Activated T-helper 1 cell treated with Interleukin-2 at 50 U/mL for 16 hours (primary cell): ENCODE measurements at places on chromosomes 13 and 19.

DNA sequence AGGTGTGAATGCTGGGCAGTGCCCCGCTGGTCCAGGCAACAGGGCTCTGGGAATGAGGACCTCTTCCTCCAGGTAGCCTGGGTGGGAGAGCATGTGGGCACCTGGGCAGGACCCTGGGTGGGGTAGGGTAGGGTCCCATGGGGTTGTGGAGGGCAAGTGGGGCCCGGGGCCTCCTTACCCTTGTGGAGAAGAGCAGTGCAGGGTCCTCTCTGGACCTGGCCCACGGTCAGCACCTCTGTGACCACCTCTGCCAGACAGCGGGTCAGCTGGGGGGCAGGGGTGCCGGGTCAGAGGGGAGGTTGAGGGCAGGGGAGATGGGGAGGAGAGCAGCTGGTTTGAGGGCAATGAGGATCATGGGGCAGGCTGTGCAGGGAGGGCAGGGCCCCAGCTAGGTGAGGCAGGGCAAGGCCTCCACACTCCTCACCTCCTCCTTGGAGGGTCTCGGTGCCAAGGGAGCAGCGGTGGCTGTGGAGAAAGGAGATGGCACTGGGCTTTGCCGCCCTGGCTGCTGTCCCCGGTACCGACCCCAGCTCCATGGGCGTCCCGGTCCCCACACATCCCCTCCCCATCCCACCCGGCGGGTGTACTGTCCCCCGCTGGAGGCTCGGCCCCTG lies 491 bp downstream of the CCER2 start:
- DNase-seq = no peak

DNA sequence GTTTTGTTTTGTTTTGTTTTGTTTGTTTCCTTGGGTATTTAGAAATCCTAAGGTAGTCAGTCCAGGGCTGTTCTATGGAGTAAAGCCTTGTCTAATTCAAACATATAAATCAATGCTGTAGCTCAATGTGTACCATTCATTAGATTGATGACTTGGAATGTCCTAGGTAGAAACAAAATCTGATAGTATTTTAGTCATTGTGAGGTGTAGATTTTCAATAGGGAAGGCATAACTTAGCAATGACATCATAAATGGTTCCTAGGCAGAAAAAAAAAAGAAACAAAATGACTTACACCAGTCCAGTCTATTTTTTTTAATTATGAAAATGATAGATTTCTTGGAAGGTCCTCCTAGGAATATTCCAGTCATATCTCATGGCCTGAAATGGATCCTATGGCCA lies 189.9 kb downstream of the SPRY2 start:
- no peak for DNase-seq

GRCh38 chr19:13078897-13079541 lies 23.6 kb downstream of the LYL1 start:
- DNase-seq = no peak

DNA sequence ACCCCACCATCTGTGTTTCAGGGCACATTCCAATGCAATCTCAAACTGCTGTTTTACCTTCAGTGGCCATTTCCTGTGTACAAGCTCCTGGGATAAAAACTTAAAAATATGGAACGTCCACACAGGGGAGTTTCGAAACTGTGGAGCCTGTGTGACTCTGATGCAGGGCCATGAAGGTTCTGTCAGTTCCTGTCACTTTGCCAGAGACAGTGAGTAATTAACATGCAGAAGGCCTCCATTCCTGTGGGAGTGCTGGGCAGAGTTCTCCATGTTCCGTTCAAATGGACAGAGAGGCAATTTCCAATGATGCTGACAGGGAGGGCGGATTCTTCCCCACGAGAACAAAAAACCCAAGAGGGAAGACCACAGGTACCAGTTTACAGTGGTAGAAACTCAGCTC lies 24.4 kb downstream of the WDR88 start:
- no peak for DNase-seq

DNA sequence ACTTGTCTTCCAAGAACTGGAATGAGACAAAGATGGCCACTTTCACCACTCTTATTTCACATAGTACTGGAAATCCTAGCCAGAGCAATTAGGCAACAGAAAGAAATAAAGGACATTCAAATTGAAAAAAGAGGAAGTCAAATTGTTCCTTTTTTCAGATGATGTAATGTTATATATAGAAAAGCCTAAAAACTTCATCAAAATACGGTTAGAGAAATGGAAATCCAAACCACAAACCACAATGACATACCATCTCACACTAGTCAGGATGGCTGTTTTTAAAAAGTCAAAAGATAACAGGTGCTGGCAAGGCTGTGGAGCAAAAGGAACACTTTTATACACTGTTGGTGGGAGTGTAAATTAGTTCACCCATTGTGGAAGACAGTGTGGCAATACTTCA lies 113.3 kb upstream of the SPRY2 start:
- no peak for DNase-seq

DNA sequence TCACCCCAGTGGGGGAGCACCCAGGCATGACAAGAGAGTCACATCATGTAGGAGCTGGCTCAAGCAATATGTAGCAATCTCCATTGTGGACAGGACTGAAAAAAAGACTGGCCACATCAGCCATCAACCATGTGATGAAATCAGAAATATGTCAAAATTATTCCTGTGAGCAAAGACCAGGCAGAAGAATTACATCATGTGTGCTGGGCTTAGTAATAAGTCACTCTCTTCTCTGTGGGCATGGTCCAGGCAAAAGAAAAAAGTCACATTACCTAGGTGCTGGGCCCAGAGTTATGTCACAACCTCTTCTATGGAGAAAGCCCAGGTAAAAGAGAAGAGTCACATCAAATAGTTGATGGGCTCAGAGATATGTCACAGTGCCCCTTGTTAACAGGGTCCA lies 28.3 kb upstream of the ZNF729 start:
- DNase-seq = no peak

GRCh38 chr19:42442833-42443232 lies at the start of gene CXCL17:
Gene CXCL17 (minus strand): TSS chr19:42442946. CDS start chr19:42442832, 114 bp downstream.
- no peak for DNase-seq

DNA sequence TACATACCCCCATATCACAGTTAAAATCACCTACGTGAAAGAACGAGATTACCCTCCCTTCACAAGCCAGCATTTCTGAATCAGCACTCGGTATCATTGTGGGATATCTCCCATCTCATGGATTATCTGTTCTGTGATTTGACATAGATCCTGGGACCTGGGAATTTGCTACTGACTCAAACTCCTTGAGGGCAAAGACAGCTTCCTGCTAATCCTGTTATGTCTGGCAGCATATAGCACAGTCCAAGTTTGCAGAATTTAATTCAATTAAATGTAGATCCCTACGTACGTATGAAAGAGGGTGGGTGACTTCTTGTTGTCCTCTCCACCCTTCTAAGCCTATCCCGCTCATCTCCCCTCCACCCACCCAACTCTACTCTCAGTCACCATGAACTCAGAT lies 476.5 kb downstream of the KLF5 start:
- DNase-seq = no peak

- DNase-seq = no peak
Measured at GRCh38 chr13:103351035-103351828, 285.0 kb upstream of the SLC10A2 start.

DNA sequence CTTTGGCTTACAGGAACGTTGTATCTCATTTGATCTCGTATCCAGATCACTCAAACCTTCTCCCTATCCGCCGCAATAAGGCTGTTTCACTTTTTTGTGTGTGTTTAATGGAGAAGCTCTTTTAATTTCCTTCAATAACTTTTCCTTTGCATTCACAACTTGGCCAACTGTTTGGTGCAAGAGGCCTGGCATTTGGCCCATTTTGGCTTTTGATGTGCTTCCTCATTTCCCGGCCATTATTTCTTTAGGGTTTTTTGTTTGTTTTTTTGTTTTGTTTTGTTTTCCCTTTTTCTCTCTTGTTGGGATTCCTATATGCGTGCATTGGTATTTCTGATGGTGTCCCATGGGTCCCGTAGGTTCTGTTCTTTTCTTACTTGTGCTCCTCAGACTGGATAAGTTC lies 6.1 kb upstream of the UPF3A start:
- DNase-seq = no peak

GRCh38 chr13:71339005-71339404 lies 528.0 kb downstream of the DACH1 start:
- DNase-seq = no peak

- no peak for DNase-seq
Measured at GRCh38 chr13:95251641-95252040, 49.6 kb downstream of the ABCC4 start.

DNA sequence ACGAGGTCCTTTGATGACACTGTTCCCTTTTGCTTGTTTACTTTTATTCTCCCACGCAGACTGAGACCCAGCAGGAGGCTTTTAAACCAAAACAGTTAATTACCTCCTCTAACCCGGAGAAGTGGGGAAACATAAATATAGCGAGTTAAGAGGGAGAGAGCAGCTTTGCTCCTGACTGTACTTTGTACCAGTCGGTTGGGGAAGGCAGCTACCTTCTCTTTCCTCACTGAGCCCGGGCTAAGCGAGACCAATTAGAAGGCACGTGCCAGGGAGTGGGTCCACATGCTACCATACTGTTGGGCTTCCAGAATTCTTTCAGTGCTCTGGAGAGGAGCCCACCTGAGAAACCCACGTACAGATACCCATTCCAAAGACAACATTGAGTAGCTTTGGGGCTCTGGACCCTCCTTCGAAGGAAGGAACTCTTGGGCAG lies 124.2 kb downstream of the ZIC5 start:
- no peak for DNase-seq

DNA sequence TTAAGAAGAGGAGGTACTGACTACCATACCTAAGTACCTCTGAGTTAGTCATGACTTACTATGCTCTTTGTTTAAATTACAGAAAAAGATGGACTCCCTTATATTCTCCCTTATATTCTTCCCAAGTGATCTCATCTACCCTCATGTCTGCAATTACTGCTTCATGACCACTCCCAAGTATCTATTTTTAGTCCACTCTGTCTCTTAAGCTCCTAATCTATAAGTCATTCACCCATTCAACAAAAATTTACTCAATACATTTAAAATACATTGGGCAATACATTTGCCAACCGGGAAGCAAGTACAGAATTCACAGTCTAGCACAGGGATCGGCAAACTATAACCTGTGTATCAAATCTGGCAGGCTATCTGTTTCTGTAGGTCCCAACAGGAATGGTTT lies 42.6 kb downstream of the KPNA3 start:
- DNase-seq = no peak

- no peak for DNase-seq
Measured at GRCh38 chr13:55516610-55517009, 1624.1 kb upstream of the PRR20A start.

GRCh38 chr13:47121092-47121763 lies 224.4 kb upstream of the HTR2A start:
- no peak for DNase-seq

- DNase-seq = no peak
Measured at GRCh38 chr13:61891401-61891800, 475.8 kb upstream of the PCDH20 start.

GRCh38 chr13:112132142-112132541 lies 65.2 kb downstream of the SOX1 start:
- DNase-seq = no peak

- DNase-seq = no peak
Measured at GRCh38 chr19:35011737-35012682, 11.9 kb downstream of the GRAMD1A start.

DNA sequence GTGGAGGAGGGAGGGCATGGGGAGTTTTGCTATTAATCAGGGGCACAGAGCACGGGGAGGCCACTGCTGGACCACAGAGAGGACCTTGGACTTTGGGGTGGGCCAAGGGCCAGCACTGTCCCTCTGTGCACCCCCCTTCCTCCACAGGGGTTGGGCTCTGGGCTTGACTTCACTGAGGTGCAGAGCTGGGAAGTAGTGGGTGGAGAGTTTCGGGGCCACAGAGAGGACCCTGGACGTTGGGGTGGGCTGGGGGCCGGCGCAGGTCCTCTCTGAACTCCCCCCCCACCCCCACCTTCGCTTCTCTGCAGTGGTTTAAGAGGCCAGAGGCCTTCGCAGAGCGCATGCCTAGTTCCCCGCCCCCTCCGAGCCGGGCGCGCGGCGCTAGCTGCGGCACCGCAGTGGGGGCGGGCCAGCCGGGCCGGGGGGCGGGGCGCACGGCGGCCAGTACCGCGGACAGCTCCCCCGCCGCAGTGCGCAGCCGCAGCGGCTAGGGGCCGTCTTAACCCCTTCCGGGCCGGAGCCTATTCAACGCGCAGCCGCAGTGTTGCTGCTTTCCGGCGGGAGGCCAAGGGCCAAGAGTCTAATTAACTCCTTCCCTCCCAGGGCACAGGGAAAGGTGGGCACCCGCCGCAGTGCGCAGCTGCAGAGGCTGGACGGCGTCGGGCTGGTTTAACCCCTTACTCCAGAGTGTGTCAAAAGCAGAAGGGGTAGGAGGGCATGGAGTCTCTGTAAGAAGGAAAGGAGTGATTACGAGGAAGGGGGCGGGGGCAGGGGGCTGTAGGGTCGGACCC lies 3.7 kb downstream of the KCNC3 start:
- DNase-seq = peak; percentile 53

GRCh38 chr13:29799041-29799440 lies 51.4 kb downstream of the UBL3 start:
- no peak for DNase-seq

DNA sequence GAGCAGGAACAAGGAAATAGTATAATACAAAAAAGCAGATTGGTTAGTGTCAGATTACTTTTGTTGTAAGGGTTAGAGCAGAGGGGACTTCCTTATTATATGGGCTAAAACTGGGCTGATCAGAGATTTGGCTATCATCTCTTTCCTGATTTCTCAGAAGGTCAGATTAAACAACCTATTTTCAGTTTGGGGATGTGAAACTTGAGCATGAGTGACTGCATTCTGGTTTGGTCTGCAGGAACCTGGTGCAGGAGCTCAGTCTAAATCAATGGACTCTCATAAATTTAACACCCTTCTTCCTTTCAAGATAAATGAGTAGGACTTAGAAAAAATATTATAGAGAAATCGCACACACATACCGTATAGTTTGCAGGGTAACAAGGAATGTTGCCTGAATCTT lies 12.9 kb upstream of the RFXAP start:
- no peak for DNase-seq

DNA sequence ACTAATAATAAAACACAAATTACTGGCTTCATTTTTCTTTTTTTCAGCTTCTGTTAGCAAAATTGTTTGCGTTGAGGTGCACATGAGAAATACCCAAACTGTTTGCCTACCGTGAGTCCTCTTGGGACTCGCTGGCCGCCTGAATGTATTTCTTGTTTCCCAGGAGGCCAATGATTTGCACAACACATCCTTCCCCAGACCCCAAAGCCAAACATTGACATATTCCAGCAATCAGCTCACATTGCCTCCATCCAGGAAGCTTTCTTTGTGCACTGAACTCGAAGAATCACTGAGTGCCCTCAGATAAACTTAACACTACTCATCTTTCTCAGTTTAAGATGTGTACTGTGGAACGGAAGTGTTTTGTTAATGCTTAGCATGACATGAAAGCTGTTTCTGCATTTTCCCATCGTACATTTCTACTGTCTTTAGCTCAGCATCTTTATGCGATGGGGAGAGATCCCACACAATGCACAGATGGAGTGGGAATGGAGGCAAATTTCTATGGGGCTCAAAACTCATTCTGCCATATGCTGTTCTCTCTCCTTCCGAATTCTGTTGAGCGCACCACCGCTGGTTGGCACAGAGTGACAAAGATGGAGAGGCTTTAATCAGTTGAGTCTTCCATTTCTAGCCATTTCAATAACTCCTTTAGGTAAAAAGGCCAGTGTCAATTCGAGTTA lies 399.5 kb downstream of the RFC3 start:
- no peak for DNase-seq
